ENCODE measurements at places on chromosomes 2 and 18. TPM values are rescaled to one million over a fixed set of nuclear protein-coding genes. Genes with fewer than 3 reads are reported as not detected.

Gene VIT
- total RNA-seq: 10.0 TPM

Gene BCL11A
- total RNA-seq: 2.0 TPM

Gene EMILIN1
- total RNA-seq: 200 TPM

Gene ERBB4
- 42.0 TPM for total RNA-seq

Gene COBLL1
- total RNA-seq: 63.5 TPM

Gene LRATD1
- total RNA-seq: 2.1 TPM

Measured in aorta (tissue), 5 donors.